ENCODE measurements at places on chromosomes 2 and 18.

DNA sequence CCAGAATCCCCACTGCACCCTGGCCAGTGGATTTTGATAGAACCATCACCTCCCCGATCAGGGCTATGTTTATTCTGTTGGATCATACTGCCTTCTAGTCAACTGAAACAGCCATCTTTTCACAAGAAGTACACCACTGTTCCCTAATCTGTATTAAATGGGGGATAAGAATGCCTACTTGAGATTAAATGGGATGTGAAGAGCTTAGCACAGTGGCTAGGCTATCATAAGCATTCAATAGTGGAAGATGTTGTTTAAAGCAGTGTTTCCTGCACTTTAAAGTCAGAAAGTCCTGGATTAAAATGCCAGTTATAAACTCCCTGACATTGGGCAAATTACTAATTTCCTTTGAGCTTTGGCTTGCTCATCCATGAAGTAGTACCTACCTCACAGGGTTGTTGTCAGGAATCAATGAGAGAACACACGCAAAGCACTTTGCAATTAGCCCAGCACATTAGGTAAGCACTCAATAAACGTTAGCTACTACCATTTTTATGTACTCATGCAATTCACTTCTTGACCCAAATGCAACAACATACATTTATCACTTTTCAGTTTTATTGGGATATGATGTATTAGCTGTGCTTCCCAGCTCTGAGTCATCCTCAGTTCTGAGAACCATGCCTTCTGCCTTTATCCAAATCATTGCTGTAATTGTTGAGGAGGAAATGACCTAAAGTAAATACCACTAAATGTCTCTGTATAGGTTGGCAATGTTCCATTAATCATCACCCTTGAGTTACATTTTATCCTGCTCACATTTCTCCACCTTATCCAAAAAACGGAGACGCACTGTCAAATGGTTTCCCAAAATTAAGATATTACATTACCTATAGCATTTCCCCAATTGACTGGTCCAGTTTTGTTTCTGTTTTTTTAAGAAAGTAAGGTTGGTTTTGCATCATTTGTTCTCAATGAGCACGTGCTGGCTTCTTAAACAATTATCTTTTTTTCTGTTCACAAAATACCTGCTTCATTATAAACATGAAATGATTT lies 2.1 kb downstream of the TMEM247 start:
- no peak for DNase-seq

GRCh38 chr2:67057901-67058703 lies 339.0 kb upstream of the ETAA1 start:
- DNase-seq, result no peak

DNA sequence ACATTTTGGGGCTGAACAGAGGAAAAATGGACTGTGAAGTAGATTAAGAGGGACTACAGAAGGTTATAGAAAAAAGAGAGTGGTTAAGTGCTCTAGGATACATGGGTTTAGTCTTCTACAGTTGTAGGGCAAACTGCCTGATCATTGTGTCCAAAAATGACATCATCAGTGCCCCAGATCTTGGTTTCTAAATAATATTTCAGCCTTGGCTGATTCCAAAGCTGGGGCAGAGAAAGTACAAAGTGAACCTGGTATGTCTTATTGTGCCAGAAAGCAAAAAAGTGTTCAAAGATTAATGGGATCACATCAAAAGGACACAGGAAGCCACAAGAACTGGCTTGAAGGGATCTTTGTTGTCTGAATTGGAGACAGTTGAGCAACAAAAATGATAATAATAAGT lies 97.1 kb upstream of the ZNF521 start:
- DNase-seq, result no peak

DNA sequence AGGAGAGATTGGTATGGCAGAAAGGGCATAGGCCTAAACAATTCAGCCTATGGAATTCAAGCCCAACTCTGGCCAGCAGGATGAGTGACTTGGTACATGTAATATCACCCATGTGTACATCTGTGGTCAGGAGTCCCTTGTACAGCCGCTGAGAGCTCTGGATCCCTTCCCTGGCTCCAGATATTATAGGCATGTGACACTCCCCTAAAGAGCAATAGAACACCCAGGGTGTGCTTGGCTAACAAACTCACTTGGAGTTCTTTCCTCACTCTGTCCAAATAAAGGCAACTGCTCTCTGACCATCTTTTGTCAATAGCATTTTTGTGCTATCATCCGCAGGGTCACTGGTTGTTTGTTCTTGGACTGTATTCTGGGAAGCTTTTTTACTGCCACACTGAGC lies 197.4 kb upstream of the NCKAP5 start:
- DNase-seq, result no peak

Measured in omental fat pad (tissue), 4 donors.